ENCODE measurements at places on chromosomes 13 and 19. TPM values are rescaled to one million over a fixed set of nuclear protein-coding genes. Genes with fewer than 3 reads are reported as not detected.

GRCh38 chr19:15439821-15440641 is 9.7 kb downstream of the WIZ start:
- DNase-seq: no peak

DNA sequence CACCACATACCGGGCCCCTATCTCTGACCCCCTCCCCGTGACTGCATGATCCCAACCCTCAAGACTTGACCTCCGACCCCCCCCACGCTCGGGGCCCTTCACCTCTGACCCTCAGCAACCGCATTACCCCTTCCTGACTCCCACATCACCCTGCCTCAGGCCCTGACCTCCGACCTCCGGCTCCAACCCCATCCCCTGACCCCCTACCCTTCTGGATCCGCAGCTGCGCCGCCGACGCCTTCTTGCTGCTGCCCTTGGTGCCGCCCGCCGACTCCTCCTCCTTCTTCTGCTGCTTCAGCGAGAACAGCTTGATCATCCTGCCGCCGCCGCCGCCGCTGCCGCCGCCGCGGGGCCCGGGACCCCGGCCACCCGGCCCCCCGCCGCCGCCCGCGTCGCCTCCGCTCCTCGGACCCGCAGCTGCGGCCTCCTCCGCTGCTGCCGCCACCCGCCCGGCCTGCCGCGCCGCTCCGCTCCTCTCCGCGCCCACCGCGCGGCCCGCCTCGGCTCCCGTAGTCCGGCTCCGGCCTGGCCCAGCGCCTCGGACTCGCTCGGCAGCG is at the start of gene UBE2M:
Gene UBE2M (minus strand): TSS at position 546 of the 557 bp plus-strand sequence. CDS start 230 bp downstream, at position 316.
- DNase-seq: no peak

ZNF468 gene
- total RNA-seq: 18.0 TPM

NLRP11 gene
- not detected for total RNA-seq
